ENCODE measurements at places on chromosomes 4 and X.
A peak's percentile ranks its signal among the peaks of the same experiment; 100 is the strongest.

GRCh38 chr4:124290678-124291077 is 421.9 kb downstream of the ANKRD50 start:
- H3K4me3 ChIP-seq, result no peak overlapping the region
- no peaks in the 10 kb centered on the region for H3K4me1 ChIP-seq
- H3K27ac ChIP-seq, result no peak overlapping the region
- no peaks in the 10 kb centered on the region for H3K36me3 ChIP-seq

- H3K27me3 ChIP-seq, result no peaks in the 10 kb centered on the region
- no peak overlapping the region for H3K4me3 ChIP-seq
- no peaks in the 10 kb centered on the region for H3K4me1 ChIP-seq
- H3K27ac ChIP-seq, result no peak overlapping the region
These were observed 17.5 kb upstream of the CD99 start for GRCh38 chrX:2673611-2674010.

GRCh38 chr4:18815779-18816173 is 794.2 kb upstream of the LCORL start:
- no peaks in the 10 kb centered on the region for H3K36me3 ChIP-seq
- H3K4me1 ChIP-seq, result no peaks in the 10 kb centered on the region
- H3K27ac ChIP-seq, result no peak overlapping the region
- H3K27me3 ChIP-seq, result no peaks in the 10 kb centered on the region
- no peak for DNase-seq

DNA sequence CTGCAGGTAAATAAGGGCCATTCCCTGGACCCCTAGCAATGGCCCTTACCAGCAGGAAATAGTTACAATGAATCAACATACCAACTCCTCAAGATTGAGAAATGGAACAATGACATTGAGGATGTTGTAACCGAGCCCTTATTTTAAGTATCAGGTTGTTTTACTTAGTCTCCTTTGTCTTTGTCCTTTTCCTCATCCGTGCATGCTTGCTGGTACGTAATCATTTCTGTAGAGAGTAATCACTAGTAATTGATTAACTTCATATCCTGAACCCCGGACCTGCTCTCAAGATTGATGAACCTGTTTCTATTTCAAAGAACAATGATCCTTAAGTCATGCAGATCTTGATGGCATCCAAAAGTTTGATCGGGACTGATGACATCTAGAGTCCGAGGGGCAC is 98.6 kb upstream of the LANCL3 start:
- no peak for DNase-seq
- no peaks in the 10 kb centered on the region for H3K36me3 ChIP-seq
- H3K27ac ChIP-seq, result no peak overlapping the region
- H3K4me1 ChIP-seq, result no peaks in the 10 kb centered on the region
- no peak overlapping the region for H3K4me3 ChIP-seq
- no peaks in the 10 kb centered on the region for H3K27me3 ChIP-seq

- DNase-seq, result no peak
- H3K4me1 ChIP-seq, result peaks cover 17% of the 10 kb centered on the region
- no peak overlapping the region for H3K27ac ChIP-seq
- no peaks in the 10 kb centered on the region for H3K36me3 ChIP-seq
These were observed 660 bp upstream of the COL25A1 start for GRCh38 chr4:109303140-109303496.

GRCh38 chr4:183443655-183444213 is 702 bp upstream of the CDKN2AIP start:
- H3K4me3 ChIP-seq, result peak overlapping the region; percentile 91
- H3K27me3 ChIP-seq, result no peaks in the 10 kb centered on the region
- peaks cover 21% of the 10 kb centered on the region for H3K36me3 ChIP-seq
- DNase-seq, result no peak
- H3K27ac ChIP-seq, result peak overlapping the region; percentile 90

GRCh38 chrX:3713225-3713936 is at the start of gene PRKX:
Gene PRKX, minus strand, starts transcription at chrX:3713649. Its CDS starts 396 bp downstream, at chrX:3713253.
- peak within 1 kb of the TSS; percentile 67 for H3K27ac ChIP-seq
- peaks cover 18% of the 10 kb centered on the region for H3K4me1 ChIP-seq
- no peaks in the 10 kb centered on the region for H3K36me3 ChIP-seq
- H3K4me3 ChIP-seq, result peak within 1 kb of the TSS; percentile 85

DNA sequence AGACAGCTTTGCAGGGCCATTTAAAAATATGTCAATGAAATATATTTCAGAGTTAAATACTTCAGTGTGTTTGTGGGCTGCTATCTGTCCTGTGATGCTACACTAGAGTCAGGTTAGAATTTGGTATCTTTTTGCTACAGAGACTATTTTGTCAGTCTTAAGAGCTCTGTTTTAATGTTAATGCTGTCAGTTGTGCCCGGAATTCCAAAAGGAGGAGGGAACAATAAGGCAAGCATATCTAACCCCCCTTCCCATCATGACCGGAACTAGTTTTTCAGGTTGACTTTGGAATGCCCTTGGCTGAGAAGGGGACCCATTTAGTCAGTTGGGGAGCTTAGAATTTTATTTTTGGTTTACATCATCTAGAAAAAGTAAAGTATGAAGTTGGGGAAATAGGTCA is 34.9 kb upstream of the SLC25A4 start:
- no peak overlapping the region for H3K27ac ChIP-seq
- H3K4me1 ChIP-seq, result no peaks in the 10 kb centered on the region
- H3K36me3 ChIP-seq, result no peaks in the 10 kb centered on the region
- no peak overlapping the region for H3K4me3 ChIP-seq

GRCh38 chr4:110823251-110823650 is 200.4 kb upstream of the PITX2 start:
- H3K36me3 ChIP-seq, result no peaks in the 10 kb centered on the region
- no peak overlapping the region for H3K27ac ChIP-seq
- H3K4me3 ChIP-seq, result no peak overlapping the region
- DNase-seq, result no peak

GRCh38 chrX:139202742-139203420 is 327.7 kb upstream of the F9 start:
- no peaks in the 10 kb centered on the region for H3K36me3 ChIP-seq
- DNase-seq, result no peak
- no peak overlapping the region for H3K4me3 ChIP-seq
- H3K4me1 ChIP-seq, result no peaks in the 10 kb centered on the region
- H3K27me3 ChIP-seq, result peaks cover 4% of the 10 kb centered on the region

GRCh38 chr4:139917896-139918295 is 236.1 kb downstream of the MAML3 start:
- H3K27me3 ChIP-seq, result no peaks in the 10 kb centered on the region
- no peak for DNase-seq
- H3K36me3 ChIP-seq, result no peaks in the 10 kb centered on the region
- no peaks in the 10 kb centered on the region for H3K4me1 ChIP-seq
- H3K27ac ChIP-seq, result no peak overlapping the region
- no peak overlapping the region for H3K4me3 ChIP-seq

GRCh38 chrX:122641136-122641535 is 542.9 kb upstream of the GRIA3 start:
- H3K27me3 ChIP-seq, result no peaks in the 10 kb centered on the region
- H3K4me3 ChIP-seq, result no peak overlapping the region
- no peaks in the 10 kb centered on the region for H3K4me1 ChIP-seq

DNA sequence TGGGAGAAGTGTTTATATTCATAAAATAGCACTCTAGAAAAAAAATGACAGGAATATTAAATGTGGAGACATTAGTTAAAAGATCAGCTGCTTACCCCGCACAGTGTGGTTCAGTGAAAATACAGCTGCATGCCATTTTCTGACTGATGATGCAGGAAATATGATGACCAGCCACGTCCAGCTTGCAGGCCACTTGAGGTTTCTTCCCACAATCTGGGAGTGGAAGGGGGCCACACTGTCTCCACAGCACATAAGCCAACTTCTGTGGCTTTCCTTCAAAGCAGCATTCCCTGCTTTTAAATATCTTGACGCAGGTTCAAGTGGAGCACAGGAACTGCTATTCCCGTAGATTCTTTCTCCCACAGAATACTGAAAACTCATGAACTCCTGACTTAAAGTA is 173.4 kb upstream of the GALNT7 start:
- no peak for DNase-seq
- peaks cover 3% of the 10 kb centered on the region for H3K27me3 ChIP-seq
- H3K36me3 ChIP-seq, result no peaks in the 10 kb centered on the region
- no peak overlapping the region for H3K27ac ChIP-seq

DNA sequence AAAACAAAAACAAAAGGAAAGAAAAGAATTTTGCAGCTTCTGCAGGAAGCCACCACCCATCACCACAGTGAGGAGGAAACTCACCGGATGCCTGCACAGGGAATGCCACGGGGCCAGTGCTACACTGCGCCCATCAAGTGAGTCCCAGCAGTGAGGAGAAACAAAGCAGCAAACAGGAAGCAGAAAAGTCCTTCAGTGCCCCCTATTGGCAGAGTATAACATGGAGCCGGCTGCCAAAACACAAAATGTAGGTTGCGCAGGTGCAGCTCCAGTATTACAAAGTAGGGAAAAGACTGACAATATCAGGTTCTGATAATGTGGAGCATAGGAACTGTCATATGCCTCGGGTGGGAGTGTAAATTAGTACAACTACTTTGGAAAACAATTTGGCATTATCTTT is 23.3 kb upstream of the SCML2 start:
- H3K4me3 ChIP-seq, result no peak overlapping the region
- DNase-seq, result no peak
- H3K27me3 ChIP-seq, result no peaks in the 10 kb centered on the region
- H3K36me3 ChIP-seq, result no peaks in the 10 kb centered on the region

Data from effector memory CD4-positive, alpha-beta T cell (primary cell).